ENCODE measurements at places on chromosomes 2 and 18. TPM values are rescaled to one million over a fixed set of nuclear protein-coding genes. Genes with fewer than 3 reads are reported as not detected.
A peak's percentile ranks its signal among the peaks of the same experiment; 100 is the strongest.

Gene FTCDNL1
- 3.8 TPM for total RNA-seq

Gene NLRC4
- 0.16 TPM for total RNA-seq

Gene MROH2A
- total RNA-seq: not detected

Gene LRRC30
- not detected for total RNA-seq

Gene TTC31
- 26.4 TPM for total RNA-seq

DNA sequence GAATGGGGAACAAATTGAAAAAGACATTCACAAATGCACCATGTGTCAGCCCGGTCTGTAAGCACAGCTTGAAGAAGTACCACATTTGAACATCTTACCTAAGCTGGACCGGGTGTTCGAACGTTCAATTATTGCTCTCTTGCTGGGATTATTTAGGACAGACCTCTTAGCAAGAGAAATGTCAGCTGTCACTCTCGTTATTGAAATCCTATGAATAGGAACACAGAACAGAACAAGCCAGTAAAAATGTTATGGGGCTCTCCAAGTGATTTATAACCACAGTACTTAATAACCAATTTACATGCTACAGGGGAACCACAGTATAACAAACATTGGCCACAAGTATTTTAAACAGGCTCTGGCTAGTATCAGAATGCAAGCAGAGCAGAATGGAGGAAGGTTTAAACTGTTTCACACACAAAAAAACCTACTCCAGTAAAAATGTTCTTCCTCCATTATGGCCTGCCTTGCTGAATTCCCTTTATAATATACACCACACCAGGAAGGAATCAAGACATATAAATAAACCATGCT is 32.5 kb upstream of the ARL5A start:
- H3K4me1 ChIP-seq: no peaks in the 10 kb centered on the region
- no peaks in the 10 kb centered on the region for H3K36me3 ChIP-seq

GRCh38 chr2:132542953-132543569 is 126.5 kb downstream of the GPR39 start:
- no peak overlapping the region for H3K27ac ChIP-seq
- no peaks in the 10 kb centered on the region for H3K4me1 ChIP-seq

- H3K4me3 ChIP-seq: no peak overlapping the region
- no peaks in the 10 kb centered on the region for H3K4me1 ChIP-seq
- no peak for DNase-seq
- no peaks in the 10 kb centered on the region for H3K36me3 ChIP-seq
These were observed 122.6 kb downstream of the WDPCP start for GRCh38 chr2:63465633-63466032.

- H3K36me3 ChIP-seq: no peaks in the 10 kb centered on the region
- no peak overlapping the region for H3K4me3 ChIP-seq
- no peaks in the 10 kb centered on the region for H3K4me1 ChIP-seq
- no peak for DNase-seq
- H3K27me3 ChIP-seq: no peaks in the 10 kb centered on the region
- H3K27ac ChIP-seq: no peak overlapping the region
These were observed 1081.5 kb upstream of the ZEB2 start for GRCh38 chr2:145601361-145601925.

DNA sequence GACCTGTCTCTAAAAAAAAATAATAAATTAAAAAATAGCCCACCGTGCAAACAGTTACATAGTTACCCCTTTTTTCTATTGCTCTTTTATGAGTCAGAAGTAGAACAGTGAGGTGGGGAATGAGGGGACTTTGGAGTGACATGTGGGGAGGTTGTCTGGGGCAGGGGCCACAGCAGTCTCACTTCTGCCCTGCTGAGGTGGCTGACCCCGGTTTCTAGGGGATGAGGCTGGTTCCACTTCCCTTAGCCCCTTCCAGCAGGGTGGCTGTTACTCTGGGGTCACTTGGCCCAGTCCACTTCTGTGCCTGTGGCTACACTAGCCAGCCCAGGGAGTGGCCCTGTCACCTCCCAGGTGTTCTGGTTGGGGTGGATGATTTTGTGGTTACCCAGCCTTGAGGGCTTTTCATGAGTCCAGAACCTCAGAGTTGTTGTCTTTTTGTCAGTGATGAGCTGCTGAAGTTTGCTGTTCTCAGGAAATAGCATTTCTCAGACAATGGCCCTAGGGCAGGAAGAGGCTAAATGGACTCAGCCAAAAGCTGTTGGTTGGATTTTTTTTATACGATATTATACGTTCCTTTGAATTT is 28.0 kb upstream of the SCLY start:
- H3K4me3 ChIP-seq: no peak overlapping the region
- H3K36me3 ChIP-seq: peaks cover 27% of the 10 kb centered on the region
- no peaks in the 10 kb centered on the region for H3K4me1 ChIP-seq
- no peaks in the 10 kb centered on the region for H3K27me3 ChIP-seq
- DNase-seq: no peak

DNA sequence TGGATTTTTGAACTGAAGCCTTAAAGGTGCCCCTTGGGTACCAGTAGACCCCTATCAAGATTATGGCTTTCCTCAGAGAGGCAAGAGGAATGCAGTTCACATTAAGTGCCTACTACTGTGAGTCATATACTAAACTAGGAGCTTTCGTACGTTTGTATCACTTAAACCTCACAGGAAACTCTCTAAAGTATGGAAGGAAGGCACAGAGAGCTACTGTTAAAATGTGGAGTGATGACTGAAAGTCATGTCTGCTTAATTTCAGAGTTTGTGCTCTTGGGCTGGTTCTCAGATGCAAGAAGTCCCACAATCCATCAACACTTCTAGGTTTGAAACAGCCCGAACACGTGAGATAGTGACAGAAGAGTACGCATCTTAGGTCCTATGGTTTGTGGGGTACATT is 4.7 kb downstream of the PLCL1 start:
- no peak for DNase-seq
- no peaks in the 10 kb centered on the region for H3K27me3 ChIP-seq
- no peak overlapping the region for H3K4me3 ChIP-seq
- H3K27ac ChIP-seq: no peak overlapping the region

- H3K27me3 ChIP-seq: no peaks in the 10 kb centered on the region
- DNase-seq: no peak
- no peaks in the 10 kb centered on the region for H3K4me1 ChIP-seq
- no peak overlapping the region for H3K27ac ChIP-seq
- H3K36me3 ChIP-seq: no peaks in the 10 kb centered on the region
These were observed 344.2 kb downstream of the ERBB4 start for GRCh38 chr2:212194396-212194795.

GRCh38 chr2:174675615-174676014 is 78.0 kb upstream of the WIPF1 start:
- H3K27me3 ChIP-seq: no peaks in the 10 kb centered on the region
- no peaks in the 10 kb centered on the region for H3K36me3 ChIP-seq
- H3K4me3 ChIP-seq: no peak overlapping the region
- DNase-seq: peak; percentile 29

GRCh38 chr2:8862230-8862629 is 24.8 kb upstream of the KIDINS220 start:
- no peaks in the 10 kb centered on the region for H3K36me3 ChIP-seq
- H3K4me1 ChIP-seq: no peaks in the 10 kb centered on the region
- no peak for DNase-seq
- H3K27me3 ChIP-seq: no peaks in the 10 kb centered on the region
- H3K27ac ChIP-seq: no peak overlapping the region

DNA sequence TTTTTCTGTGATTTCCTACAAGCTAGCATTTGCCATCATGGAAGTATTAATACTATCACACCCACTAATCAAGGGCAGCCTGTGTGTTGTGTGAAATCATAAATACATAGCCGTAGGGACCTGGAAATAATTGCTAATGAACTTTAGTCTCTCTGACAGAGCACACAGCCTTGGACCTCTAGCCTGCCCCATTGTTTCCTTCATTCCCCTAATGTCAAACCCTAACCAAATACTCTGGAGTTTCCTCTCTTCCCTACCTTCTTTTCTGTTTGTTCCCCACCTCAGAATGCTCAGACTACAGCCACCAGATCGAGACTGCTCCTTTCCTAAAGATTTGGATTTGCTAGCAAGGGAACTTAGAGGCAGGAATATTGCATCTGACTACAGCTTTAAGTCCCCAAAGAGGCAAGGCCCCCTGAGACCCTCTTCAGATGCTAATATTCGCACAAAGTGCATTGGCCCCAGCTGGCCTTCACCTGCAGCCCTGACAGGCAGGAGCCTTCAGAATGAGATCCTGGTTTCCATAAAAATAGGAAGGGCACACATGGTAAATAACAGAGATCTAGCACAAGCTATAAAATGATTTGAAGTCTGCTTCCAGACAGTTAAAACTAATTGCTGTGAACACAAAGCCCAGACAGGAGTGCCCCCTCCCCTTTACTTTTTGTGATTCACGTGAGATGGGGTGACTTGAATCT is 279.2 kb upstream of the DCC start:
- H3K27ac ChIP-seq: no peak overlapping the region
- no peaks in the 10 kb centered on the region for H3K4me1 ChIP-seq
- no peaks in the 10 kb centered on the region for H3K27me3 ChIP-seq
- no peak overlapping the region for H3K4me3 ChIP-seq
- no peak for DNase-seq
- no peaks in the 10 kb centered on the region for H3K36me3 ChIP-seq

GRCh38 chr2:100744589-100744988 is 75.3 kb upstream of the NPAS2 start:
- no peaks in the 10 kb centered on the region for H3K4me1 ChIP-seq
- no peak for DNase-seq
- H3K4me3 ChIP-seq: no peak overlapping the region
- no peaks in the 10 kb centered on the region for H3K27me3 ChIP-seq
- H3K27ac ChIP-seq: no peak overlapping the region

GRCh38 chr2:25161055-25161781 is 7.2 kb downstream of the POMC start:
- peaks cover 6% of the 10 kb centered on the region for H3K4me1 ChIP-seq
- no peaks in the 10 kb centered on the region for H3K36me3 ChIP-seq
- no peaks in the 10 kb centered on the region for H3K27me3 ChIP-seq
- peak overlapping the region; percentile 43 for H3K4me3 ChIP-seq
- no peak overlapping the region for H3K27ac ChIP-seq

- peaks cover 6% of the 10 kb centered on the region for H3K4me1 ChIP-seq
- no peaks in the 10 kb centered on the region for H3K36me3 ChIP-seq
- H3K27me3 ChIP-seq: no peaks in the 10 kb centered on the region
- no peak for DNase-seq
- H3K27ac ChIP-seq: no peak overlapping the region
These were observed 110.9 kb downstream of the NAB1 start for GRCh38 chr2:190759749-190760213.

- peak overlapping the region; percentile 54 for H3K27ac ChIP-seq
- no peaks in the 10 kb centered on the region for H3K27me3 ChIP-seq
- H3K36me3 ChIP-seq: peaks cover 2% of the 10 kb centered on the region
These were observed 1.3 kb downstream of the RNPEPL1 start for GRCh38 chr2:240569523-240569997.

DNA sequence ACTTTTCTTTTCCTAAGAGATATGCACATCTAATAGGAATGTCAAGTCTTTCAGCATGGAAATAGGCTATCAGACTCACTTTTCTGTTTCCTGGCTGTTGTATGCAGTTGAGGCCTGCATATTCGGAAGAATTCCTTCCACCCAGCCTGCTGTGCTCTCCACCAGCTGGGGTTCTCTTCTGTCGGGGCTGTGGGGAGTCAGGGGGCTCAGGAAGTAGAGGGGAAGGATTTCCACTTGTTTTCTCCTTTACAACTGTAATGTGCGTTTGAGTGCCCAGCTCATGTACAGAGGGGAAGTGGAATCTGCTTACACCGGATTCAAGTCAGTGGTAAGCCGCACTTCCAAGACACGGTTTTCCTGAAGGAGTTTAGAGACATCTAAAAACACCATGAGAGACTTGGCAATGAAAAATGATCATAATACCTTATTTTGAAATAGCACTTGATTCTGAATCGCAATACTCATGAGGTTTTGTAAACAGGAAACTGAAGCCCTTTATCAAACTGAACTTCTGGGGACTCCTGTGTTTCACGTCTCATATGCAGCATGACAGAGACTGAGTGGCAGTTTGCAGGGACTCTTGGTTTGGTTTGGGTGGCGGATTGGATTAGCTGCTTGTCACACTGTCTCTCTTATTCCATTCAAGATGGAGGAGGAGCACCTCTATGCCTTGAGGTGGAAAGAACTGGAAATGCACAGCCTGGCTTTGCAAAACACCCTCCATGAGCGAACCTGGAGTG is 90.4 kb downstream of the MTCL1 start:
- DNase-seq: no peak
- no peaks in the 10 kb centered on the region for H3K27me3 ChIP-seq
- no peaks in the 10 kb centered on the region for H3K36me3 ChIP-seq
- H3K27ac ChIP-seq: no peak overlapping the region
- no peak overlapping the region for H3K4me3 ChIP-seq

- no peak overlapping the region for H3K27ac ChIP-seq
- no peak for DNase-seq
- H3K27me3 ChIP-seq: no peaks in the 10 kb centered on the region
- no peaks in the 10 kb centered on the region for H3K36me3 ChIP-seq
- no peaks in the 10 kb centered on the region for H3K4me1 ChIP-seq
These were observed 432.6 kb downstream of the SATB2 start for GRCh38 chr2:199025146-199025545.

DNA sequence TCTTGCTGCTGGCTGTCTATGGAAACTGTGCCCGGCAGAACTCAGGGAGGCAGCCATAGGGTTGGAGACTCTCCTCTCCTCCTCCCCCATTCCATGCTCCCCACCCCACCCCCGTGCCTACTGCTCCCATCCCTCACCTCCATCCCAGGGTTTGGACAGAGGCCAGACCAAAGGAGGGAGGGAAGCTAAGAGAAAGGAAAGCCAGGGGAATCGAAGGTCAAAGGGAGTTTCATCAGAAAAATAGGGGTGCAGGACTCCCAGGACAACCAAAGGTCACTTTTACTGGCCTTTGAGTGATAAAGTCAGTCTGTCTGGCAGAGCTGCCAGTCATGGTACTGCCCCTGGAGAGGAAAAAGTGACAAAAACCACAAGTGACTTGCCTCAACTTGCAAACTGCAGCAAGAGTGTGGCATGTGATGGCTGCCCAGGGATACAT is 187.3 kb upstream of the CTAGE1 start:
- H3K36me3 ChIP-seq: no peaks in the 10 kb centered on the region
- H3K27me3 ChIP-seq: no peaks in the 10 kb centered on the region
- no peaks in the 10 kb centered on the region for H3K4me1 ChIP-seq

DNA sequence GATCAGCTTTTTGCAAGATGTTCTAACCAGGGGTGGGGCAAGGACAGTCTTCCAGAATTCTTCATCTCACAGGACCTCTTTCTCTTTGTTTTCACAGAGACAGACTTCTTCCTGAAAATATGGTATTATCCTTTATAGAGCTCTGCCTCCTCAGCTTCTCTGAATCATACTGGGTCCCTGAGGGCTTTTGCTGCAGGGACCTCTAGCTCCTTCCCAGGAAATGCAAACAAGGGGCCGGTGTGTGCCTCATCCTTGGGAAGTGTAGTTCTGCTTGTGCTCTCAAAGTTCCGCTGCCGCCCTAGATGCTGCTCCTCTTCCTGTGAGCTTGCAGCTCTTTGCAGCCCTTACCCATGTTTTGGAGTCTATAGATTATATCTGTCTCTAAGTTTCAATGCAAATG is 99.5 kb upstream of the NPAS2 start:
- H3K36me3 ChIP-seq: no peaks in the 10 kb centered on the region
- no peaks in the 10 kb centered on the region for H3K27me3 ChIP-seq
- H3K4me3 ChIP-seq: no peak overlapping the region
